ENCODE measurements at places on chromosomes 7 and 10. TPM values are rescaled to one million over a fixed set of nuclear protein-coding genes. Genes with fewer than 3 reads are reported as not detected.

DNA sequence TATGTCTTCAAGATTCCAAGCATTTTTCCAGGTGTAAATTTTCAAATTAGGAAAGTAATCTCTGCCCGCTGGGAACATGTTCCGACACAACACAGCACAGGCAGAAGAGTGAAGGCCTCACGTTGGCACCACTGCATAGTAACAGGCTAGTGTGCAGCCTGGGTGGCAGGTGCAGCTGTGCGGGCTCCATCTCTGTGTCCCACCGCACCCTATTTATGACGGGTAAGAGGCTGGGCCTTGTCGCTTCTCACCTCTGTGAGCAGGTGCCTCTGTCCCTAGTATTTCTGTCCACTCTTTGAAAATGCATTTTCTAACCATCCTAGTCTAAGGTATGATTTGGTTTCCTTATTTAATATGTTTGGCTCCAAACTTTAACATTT lies 24.1 kb downstream of the VIPR2 start:
- H3K4me3 ChIP-seq: no peak overlapping the region
- H3K4me1 ChIP-seq: no peaks in the 10 kb centered on the region
- H3K27ac ChIP-seq: no peak overlapping the region
- no peak for DNase-seq
- H3K27me3 ChIP-seq: peaks cover 6% of the 10 kb centered on the region
- H3K36me3 ChIP-seq: no peaks in the 10 kb centered on the region

DNA sequence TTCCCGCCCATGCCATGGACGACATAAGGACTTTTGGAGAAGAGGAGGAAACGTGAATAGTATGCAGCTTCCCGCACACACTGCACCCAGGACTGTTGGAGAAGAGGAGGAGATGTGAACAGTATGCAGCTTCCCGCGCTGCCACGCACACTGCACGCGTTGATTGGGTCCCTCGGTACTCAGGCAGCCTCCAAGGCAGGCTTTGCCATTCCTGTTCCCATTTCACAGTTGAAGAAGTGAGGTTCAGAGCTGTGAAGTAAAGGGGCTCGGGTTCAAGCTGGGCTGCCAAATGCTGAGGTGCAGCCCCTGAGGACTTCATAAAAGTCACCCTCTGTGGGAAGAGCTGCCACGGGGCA lies 147.9 kb upstream of the FAM20C start:
- no peaks in the 10 kb centered on the region for H3K4me1 ChIP-seq
- no peak overlapping the region for H3K27ac ChIP-seq

- no peaks in the 10 kb centered on the region for H3K4me1 ChIP-seq
- H3K27me3 ChIP-seq: no peaks in the 10 kb centered on the region
- DNase-seq: no peak
These were observed 263.5 kb upstream of the PODXL start for GRCh38 chr7:131819891-131820290.

DNA sequence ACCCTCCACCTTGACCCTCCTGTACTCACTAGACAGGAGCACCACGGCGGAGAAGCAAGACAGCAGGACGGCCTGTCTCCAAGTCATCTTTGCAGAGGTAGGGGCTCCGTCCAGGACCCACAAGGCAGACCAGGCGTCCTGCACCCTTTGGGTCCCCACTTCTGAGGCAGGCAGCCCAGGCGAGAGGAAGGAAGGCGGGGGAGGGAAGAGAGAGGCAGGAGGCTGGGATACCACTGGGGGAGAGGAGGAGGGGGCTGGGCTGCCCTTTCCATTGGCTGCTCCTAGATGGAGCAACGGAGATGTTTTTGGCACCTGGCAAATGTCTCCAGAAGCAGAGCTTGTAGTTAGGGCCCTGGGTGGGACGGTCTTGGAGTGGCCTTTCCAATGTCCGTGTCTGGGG lies at the start of gene UCMA:
TSS of gene UCMA (minus strand) at position 203 of the 400 bp plus-strand sequence. CDS start at position 87, 116 bp downstream.
- H3K4me1 ChIP-seq: no peaks in the 10 kb centered on the region
- no peak for DNase-seq
- no peak within 1 kb of the TSS for H3K4me3 ChIP-seq
- no peaks in the 10 kb centered on the region for H3K36me3 ChIP-seq
- H3K27me3 ChIP-seq: peaks cover 7% of the 10 kb centered on the region

GRCh38 chr7:107692501-107692900 lies 31.9 kb downstream of the SLC26A4 start:
- H3K27ac ChIP-seq: no peak overlapping the region
- H3K36me3 ChIP-seq: no peaks in the 10 kb centered on the region
- H3K4me1 ChIP-seq: no peaks in the 10 kb centered on the region
- no peaks in the 10 kb centered on the region for H3K27me3 ChIP-seq
- no peak overlapping the region for H3K4me3 ChIP-seq
- DNase-seq: no peak

DNA sequence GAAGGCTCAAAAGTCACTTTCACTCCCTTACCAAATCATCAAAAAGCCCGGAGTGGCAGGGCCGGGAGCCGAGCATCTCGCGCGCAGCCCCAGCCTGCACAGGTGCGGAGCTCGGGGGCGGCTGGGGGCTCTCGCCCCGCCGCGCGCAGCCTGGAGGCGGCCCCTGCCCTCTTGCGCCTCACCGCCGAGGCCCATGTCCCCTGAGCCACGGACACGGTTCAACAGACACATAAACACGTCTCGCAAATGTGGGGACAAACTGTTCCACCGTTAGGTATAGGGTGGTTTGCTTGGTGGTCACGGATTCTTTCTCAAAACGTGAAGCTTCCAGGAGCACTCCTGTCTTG lies 700 bp downstream of the GSAP start:
- peak; percentile 48 for DNase-seq
- H3K4me1 ChIP-seq: peaks cover 5% of the 10 kb centered on the region
- H3K36me3 ChIP-seq: no peaks in the 10 kb centered on the region
- no peaks in the 10 kb centered on the region for H3K27me3 ChIP-seq
- peak overlapping the region; percentile 88 for H3K4me3 ChIP-seq

GRCh38 chr7:5428478-5429252 lies 5.0 kb upstream of the TNRC18 start:
- peaks cover 10% of the 10 kb centered on the region for H3K4me1 ChIP-seq
- no peaks in the 10 kb centered on the region for H3K36me3 ChIP-seq
- H3K27ac ChIP-seq: peak overlapping the region; percentile 100
- peak; percentile 73 for DNase-seq
- no peaks in the 10 kb centered on the region for H3K27me3 ChIP-seq

DNA sequence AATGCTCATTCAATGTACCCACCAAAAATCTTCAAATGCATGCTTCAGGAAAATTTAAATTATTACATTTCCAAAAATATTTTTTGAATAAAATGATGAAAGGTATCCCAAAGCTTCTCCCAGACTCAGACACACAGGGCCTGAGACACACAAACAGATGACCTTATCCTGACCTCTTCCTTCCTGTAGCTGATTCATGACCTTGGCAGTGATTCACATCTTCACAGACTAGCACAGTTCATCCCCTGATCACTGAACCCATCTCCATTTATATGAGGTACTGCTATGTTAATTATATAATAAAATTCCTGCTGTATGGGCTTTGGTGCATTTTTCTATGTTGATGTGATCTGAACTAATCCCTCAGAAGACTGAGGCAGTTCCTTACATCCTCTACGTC lies 265.0 kb upstream of the GLI3 start:
- DNase-seq: no peak
- H3K36me3 ChIP-seq: no peaks in the 10 kb centered on the region
- H3K27ac ChIP-seq: no peak overlapping the region
- no peaks in the 10 kb centered on the region for H3K4me1 ChIP-seq
- H3K27me3 ChIP-seq: no peaks in the 10 kb centered on the region

- peak overlapping the region; percentile 67 for H3K4me3 ChIP-seq
- H3K27ac ChIP-seq: peak overlapping the region; percentile 96
- peaks cover 40% of the 10 kb centered on the region for H3K4me1 ChIP-seq
- peak; percentile 73 for DNase-seq
- H3K36me3 ChIP-seq: no peaks in the 10 kb centered on the region
- peaks cover 64% of the 10 kb centered on the region for H3K27me3 ChIP-seq
These were observed 1.0 kb downstream of the PRR15 start for GRCh38 chr7:29564496-29565223.

DNA sequence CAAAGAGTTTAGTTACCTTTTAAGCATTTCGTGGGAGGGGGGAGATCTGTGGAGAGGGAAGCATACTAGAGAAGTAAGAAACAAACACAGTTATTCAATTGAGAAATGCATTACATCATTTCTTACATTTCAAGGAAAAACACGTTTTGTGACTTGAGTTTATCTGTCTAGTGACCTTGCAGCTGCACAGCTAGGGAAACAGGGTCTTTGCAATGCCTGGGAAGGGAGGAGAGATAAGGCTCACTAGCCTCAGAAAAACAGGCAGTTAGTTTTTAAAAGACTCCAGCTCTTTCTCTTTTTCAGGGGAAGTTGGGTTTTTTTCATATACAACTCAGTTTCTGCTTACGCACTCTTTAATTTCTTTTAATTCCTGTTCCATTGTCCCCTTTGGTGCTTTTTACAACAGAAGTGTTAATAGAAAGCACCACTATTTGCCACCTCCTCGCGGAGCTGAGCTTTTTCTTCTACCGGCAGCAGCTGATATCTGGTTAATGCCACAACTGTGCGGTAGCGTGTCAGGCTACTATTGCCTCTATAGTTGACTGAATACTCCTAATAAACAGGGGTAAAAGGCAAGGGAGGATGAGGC lies 5.6 kb downstream of the CYP3A43 start:
- H3K4me1 ChIP-seq: peaks cover 3% of the 10 kb centered on the region
- DNase-seq: no peak
- no peak overlapping the region for H3K4me3 ChIP-seq
- H3K27ac ChIP-seq: no peak overlapping the region

GRCh38 chr10:71893920-71894319 lies 42.9 kb upstream of the PSAP start:
- peaks cover 3% of the 10 kb centered on the region for H3K27me3 ChIP-seq
- peaks cover 4% of the 10 kb centered on the region for H3K4me1 ChIP-seq
- H3K4me3 ChIP-seq: no peak overlapping the region
- H3K27ac ChIP-seq: no peak overlapping the region
- no peaks in the 10 kb centered on the region for H3K36me3 ChIP-seq

GRCh38 chr7:27283558-27283957 lies 41.0 kb downstream of the EVX1 start:
- no peaks in the 10 kb centered on the region for H3K27me3 ChIP-seq
- H3K4me1 ChIP-seq: no peaks in the 10 kb centered on the region
- no peak for DNase-seq
- H3K27ac ChIP-seq: no peak overlapping the region
- no peaks in the 10 kb centered on the region for H3K36me3 ChIP-seq

TSPAN12 gene
- 37.0 TPM for total RNA-seq

ITGA8 gene
- total RNA-seq: 4.9 TPM

LIPA gene
- total RNA-seq: 12.3 TPM

HMX2 gene
- total RNA-seq: not detected

FKBP6 gene
- total RNA-seq: not detected

PRSS37 gene
- total RNA-seq: not detected

HMX3 gene
- total RNA-seq: not detected

GIMAP4 gene
- 17.6 TPM for total RNA-seq

AGMO gene
- not detected for total RNA-seq

FRAT1 gene
- total RNA-seq: 8.9 TPM

TRIM50 gene
- not detected for total RNA-seq

All from transverse colon (tissue), 4 donors.